ENCODE measurements at places on chromosomes 11 and 22.

GRCh38 chr11:32005786-32006416 is 85.0 kb upstream of the RCN1 start:
- DNase-seq: no peak

- DNase-seq: no peak
Observed at GRCh38 chr11:59842316-59842715, 3.0 kb downstream of the CBLIF start.

DNA sequence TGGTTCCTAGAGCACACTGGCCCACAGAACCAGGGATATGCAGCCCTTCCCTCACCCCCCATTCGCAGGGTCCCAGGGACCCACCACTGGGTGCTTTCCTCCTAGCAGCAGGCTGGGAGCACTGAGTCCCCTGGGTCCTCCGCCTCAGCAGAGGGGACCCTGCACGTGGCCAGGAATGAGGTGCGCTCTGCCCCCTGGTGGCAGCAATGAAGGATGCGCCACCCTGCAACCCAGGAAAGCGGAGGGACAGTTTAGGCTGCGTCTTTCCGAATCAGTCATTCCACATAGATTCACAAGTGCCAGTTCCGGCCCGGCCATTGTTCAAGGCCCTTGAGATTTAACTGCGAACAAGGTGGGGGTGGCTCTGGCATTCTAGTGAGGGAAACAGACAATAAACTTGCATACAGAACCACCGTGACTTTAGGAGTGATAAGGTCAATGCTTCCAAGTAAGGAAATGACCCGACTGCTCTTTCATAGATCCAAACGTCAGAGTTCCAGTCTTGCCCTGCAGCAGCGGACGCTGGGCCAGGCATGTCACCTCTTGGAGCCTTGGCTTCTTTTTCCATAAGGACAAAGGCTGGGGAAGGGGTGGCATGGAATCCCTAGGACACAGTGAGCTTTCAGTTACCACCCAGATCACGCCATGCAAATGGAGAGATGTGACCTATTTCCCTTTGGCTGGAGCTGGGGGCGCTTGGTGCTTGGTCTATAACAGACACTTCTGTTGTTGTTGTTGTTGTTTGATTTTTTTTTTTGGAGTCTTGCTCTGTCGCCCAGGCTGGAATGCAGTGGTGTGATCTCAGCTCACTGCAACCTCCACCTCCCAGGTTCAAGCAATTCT is 7.7 kb downstream of the RIN1 start:
- peak; percentile 60 for DNase-seq

- no peak for DNase-seq
Observed at GRCh38 chr11:66055021-66055420, 2.9 kb downstream of the SF3B2 start.

DNA sequence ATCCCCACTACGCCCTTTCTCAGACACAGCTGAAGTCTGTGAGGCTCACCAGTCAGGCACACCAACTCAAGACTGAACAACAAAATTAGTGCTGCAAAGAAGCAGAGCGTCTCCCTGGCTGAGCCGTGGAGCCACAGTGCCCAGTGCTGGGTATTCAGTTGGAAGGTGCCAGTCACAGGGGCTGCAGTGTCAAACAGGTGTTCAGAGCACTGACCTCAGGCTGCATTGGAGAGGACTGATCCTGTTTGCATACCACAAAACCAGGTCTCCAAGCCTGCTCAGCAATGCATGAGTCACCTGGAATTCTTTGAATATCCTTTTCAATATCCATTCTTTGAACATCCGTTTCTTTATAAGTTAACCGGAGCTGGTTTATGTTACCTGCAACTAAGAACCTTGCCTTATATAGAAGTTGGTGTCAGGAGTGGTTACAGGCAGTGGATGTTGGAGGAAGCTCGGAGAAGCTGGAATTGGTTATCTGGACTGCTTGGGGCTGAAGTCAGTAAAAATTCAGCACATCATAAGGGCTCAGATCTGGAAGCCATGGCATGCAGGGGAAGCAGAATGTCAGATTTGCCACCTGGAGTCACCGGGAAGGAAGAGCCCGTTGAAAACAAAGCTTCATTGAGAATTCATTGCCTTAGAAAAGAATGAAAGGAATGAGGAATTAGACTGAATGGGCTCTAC is 30.3 kb downstream of the PDGFB start:
- DNase-seq: no peak

- DNase-seq: no peak
Observed at GRCh38 chr11:97290464-97291041, 900.7 kb downstream of the JRKL start.

DNA sequence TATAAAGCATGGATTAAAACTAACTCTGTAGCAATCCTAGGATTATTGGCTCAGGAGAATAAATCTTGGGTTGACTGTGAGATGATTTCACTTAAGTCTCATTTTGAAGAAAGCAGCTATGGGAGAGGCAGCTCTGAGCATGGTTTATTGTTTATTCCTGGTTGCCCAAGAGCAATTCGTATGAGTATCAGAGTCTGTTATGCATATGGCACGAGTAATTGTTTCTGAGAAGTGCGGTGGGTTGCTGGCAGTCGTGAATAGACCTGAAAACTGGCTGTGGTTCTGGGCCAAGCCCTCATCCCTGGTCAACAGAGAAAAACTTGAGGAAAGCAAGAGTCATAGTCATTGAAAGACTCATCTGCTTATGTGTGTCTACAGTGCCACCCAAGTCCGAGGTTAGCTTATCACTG is 26.8 kb downstream of the DIXDC1 start:
- DNase-seq: no peak

DNA sequence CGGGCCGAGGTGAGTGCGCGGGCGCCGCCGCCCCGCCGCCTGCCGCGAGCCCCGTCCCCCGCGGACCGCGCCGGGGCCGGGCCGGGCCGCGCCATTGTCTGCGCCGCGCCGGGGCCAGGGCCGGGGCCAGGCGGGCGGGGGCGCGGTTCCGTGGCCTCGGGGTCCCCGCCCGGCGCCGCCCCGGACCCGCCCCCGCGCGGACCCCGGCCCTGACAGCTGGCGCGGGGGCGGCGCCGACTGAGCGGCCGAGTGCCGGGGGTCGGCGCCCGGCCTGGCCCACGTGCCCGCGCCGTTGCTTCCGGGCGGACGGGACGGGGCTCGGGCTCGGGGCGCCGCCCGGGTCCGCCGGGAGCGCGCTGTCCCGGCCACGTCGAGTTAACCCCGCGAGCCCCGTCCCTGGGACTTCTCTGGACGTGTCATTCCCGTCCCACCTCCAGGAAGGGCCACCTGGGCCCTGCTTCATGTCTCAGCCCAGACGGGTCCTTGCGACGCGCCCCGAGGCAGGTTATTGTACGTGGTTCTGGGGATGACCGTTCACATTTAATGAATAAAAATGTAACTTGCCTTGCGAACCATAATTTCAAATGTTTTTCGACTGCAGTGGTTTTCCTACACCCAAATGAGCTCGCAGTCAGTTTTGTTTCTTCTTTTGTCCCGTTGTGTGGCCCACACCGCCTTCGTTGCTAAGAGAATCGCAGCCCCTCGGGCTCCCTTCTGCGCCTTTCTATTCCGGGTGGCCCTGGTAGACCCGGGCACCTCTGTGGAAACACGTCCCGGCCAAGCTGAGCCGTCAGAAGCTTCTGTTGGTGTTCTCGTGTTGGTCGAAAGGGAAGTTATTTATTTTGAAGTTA is 562 bp downstream of the ZBED4 start:
- DNase-seq: no peak

- DNase-seq: no peak
Observed at GRCh38 chr11:14288189-14288935, 70.6 kb downstream of the RRAS2 start.

DNA sequence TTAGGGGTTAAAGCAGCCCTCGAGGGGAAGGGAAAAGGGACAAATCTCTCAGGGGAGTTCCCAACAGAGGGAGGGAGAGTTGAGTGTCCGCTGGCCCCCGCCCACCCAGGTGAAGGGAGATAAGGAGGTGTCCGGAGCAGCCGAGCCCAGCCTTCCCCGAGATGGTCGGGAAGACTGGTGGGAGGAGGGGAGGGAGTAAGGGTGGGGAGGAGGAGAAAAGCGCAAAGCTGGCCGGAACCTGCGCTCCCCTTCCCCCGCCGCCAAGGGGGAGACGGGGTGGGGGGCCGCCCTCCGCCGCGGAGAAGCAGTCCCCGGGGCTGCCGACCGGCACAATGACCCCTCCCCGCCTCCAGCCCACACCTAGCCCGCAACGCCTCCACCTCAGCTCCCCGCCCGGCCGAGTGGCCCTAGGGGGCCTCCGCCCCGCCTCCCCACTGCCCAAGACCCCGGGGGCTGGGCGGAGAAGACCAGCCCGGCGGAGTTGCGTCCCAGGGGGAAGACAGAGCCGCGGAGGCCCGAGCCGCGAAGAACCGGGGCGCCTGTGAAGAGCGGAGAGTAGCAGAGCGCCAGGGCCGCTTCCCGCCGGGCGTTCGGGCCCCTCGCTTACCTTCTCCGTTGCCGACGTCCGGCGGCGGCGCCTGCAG is 479 bp downstream of the RSF1 start:
- peak; percentile 14 for DNase-seq

GRCh38 chr22:46800102-46800857 is 37.8 kb downstream of the TBC1D22A start:
- DNase-seq: no peak

DNA sequence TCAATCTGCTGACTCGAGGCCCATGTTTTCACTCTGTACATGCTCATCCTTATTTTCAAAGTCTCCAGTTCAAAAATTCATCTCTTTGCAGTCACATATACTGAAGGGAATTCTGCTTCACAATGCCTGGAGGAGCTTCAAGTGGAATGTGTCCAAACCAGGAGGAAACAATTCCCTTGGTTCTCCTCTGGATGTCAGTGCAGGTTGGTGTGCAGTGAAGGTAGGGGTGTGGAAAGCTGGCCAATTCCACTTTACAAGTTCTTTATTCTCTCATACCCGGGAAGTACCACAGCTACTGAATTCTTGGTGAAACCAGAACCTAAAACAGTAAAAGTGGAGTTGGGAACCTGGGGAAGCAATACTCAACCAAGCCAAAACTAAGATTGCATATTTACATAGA is 57.3 kb downstream of the BDNF start:
- DNase-seq: no peak

DNA sequence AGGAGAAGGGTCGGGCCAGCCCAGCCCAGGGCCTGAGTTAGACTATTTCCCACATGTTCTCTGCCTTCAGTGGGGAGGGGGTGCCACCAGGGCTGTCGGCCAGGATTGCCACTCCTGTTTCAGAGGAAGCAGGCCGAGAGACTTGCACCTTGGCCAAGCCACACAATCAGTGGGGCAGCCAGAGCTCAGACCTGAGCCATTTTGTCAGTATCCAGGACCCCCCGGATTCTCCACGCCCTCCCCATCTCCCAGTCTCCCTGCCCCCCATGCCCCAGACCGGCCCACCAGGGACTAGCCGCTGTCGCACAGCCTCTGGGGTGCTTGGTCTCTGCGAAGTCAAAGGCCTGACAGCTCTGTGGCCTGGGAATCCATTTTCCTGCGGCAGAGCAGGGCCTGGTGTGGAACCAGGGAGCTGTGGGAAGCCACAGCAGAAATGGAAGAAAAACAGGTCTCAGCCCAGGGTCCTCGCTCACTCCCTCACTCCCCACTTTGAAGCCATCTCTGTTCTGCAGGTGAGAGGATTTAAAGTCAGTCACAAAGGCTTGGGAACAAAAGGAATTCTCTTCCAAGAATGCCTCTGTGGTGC is 25.5 kb upstream of the MGAT3 start:
- no peak for DNase-seq

- DNase-seq: no peak
Observed at GRCh38 chr22:17213976-17214375, 5.3 kb downstream of the ADA2 start.

- no peak for DNase-seq
Observed at GRCh38 chr11:95668131-95668530, 121.5 kb downstream of the FAM76B start.

DNA sequence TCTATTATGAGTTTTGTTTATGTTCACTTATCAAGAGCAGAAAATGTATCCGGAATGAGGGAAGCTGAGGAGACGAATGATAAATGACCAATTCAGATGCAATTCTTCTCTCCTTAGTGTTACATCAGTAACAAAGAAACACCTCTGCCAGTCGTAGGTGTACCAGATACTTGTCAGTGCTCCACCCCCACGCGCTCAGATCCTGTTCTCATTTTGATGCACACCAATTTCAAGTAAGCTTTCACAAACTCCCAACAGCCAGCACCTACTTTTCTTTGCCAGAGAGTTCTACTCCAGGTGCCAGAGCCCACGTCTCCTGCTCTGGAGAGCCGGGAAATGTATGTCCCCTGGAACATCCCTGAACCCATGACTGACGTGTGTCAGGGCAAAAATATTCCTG is 43.7 kb downstream of the OR8B12 start:
- no peak for DNase-seq

GRCh38 chr11:65992056-65992455 is 9.9 kb downstream of the EIF1AD start:
- DNase-seq: no peak

DNA sequence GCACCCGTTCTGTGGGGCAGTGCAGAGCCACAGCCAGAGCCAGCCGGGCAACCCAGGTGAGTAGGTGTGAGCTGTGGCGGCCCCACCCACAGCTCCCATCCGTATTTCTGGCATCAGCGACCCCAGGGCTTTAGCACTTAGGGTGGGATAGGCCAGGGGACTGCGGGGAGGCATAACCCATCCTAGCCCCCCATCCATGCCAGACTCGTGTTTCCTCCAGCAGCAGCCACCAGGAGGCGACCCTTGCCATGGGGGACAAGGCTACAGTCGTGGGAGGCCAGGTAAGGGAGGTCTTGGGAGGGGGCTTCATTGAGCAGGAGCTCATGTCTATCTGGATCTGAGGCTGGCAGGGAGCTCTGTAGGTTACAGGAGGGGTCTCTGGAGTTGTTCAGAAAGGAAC is 873 bp downstream of the OTOG start:
- no peak for DNase-seq

GRCh38 chr11:73576185-73576614 is 21.7 kb downstream of the FAM168A start:
- DNase-seq: no peak

- DNase-seq: no peak
Observed at GRCh38 chr11:62030071-62030684, 62.7 kb upstream of the FTH1 start.

DNA sequence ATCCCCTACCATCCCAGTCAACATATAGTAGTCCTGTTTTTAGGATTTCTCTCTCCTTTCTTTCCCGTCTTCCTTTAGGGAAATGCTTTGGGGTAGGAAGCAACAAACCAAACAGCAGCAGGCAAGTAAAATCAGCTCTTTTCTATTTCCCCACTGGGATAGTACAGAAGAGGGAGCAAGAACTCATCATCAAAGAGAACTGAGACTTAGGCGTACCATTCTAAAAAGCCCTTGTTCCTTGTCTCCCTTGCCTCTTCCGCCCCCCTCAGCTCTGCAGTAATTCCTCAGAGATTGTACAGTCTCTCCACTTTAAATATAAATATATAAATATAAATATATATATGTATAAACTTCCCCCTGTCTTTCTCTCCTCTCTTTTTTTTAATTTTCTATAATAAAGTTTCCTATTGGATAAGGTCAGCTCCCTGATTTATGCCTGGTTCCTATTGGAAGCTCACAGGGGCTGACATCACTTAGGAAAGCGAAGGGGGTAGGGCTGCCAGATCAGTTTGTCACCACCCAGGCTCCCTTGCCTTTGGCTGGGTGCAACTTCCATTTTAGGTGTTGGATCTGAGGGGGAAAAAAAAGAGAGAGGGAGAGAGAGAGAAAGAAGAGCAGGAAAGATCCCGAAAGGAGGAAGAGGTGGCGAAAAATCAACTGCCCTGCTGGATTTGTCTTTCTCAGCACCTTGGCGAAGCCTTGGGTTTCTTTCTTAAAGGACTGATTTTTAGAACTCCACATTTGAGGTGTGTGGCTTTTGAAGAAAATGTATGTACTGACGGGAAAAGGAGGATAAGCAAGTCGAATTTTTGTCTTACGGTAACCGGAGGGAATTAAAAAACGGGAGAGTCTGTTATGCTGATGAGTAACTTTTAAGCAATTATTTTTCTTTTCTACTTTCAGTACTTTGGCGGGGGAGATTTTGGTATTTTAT is at the start of gene CTNND1:
Gene CTNND1 (plus strand): TSS at position 502 of the 934 bp plus-strand sequence. CDS start 29,677 bp downstream, outside the sequence.
- DNase-seq: no peak
